ENCODE measurements at places on chromosomes 3 and 15. TPM values are rescaled to one million over a fixed set of nuclear protein-coding genes. Genes with fewer than 3 reads are reported as not detected.

The MPI gene
- total RNA-seq, result 22.4 TPM

The SAXO2 gene
- total RNA-seq, result 2.1 TPM

The ISG20 gene
- total RNA-seq, result 6.9 TPM

The C3orf20 gene
- 0.10 TPM for total RNA-seq

The SKOR1 gene
- 0.76 TPM for total RNA-seq

The POMGNT2 gene
- total RNA-seq, result 18.7 TPM

The GOLGA6L7 gene
- total RNA-seq, result not detected

The PLCL2 gene
- total RNA-seq, result 11.9 TPM

The FOXB1 gene
- total RNA-seq, result not detected

The ROPN1 gene
- total RNA-seq, result not detected

The OSTN gene
- total RNA-seq, result not detected

The CCR4 gene
- total RNA-seq, result 0.23 TPM

All from posterior vena cava (tissue), 2 donors.